ENCODE measurements at places on chromosomes 3 and 15. TPM values are rescaled to one million over a fixed set of nuclear protein-coding genes. Genes with fewer than 3 reads are reported as not detected.

The KNL1 gene
- total RNA-seq, result 15.2 TPM

DNA sequence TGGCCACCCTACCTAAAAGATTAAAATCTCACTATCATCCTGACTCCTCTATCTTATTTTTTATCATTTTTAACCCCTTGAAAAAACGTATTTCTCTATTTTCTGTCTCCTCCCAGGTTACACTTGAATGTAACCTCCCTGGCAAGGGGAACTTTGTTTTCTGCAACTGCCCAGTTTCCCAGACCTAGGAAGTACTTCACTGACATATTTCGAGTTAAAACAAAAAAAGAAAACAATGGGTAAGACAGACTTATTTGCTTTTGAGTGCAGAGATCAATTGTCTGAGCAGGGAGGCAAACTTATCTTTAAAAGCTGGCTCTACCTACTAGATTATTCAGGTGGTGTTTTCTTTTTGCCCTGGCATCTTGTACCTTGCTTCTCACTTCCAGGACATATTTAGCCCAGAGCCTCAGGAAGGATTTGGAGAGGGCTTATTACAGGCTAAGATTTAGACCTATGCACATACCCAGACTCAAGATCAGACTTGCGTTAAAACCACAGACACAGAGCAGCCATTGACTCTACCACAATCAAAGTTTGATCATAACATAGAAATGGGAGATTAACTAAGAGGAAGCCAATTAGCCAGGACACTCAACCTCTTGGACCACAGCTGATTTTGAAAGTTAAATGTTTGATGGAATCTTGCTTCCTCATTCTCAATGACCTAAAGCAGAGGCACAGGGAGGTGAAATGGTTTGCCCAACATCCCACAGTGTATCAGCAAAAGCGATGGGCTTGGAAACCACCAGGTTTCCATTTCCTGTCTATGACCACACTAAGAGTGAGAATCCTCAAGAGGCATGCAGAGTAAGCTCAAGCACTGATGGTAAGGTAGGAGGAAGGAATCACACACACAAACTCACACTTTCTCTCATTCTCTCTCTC, 169.5 kb upstream of the THBS1 start:
- H3K4me3 ChIP-seq, result no peak overlapping the region
- H3K27me3 ChIP-seq, result no peaks in the 10 kb centered on the region
- peaks cover 13% of the 10 kb centered on the region for H3K4me1 ChIP-seq
- no peaks in the 10 kb centered on the region for H3K36me3 ChIP-seq
- H3K27ac ChIP-seq, result no peak overlapping the region
- DNase-seq, result no peak

DNA sequence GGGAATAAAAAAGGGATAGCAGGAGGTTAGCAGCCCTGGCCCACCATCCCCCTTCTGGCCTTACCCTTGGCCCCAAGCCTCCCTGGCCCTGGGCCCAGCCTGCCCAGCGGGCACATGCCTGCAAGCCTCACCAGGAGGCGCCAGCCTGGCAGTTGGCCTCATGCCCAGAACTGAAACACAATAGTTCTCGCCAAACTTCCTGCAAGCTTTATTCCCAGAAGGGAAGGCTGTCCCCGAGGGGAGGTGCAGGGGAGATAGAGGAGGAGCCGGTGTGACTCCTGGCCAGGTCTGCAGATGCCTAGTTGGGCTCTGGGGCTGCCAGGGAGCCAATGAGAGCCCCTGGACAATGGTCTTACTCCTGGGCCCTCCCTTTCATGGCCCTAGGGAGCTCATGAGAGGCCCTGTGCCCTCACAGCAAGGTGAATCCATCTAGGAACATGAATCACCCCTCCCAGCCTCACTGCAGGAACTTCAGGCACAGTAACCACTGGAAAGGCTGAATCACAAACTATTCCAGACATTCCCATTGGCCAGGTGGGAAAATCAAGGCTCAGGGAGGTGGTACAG, 4.0 kb downstream of the CCDC33 start:
- no peak overlapping the region for H3K27ac ChIP-seq
- peak; percentile 87 for DNase-seq
- H3K4me1 ChIP-seq, result peaks cover 21% of the 10 kb centered on the region
- H3K4me3 ChIP-seq, result no peak overlapping the region
- no peaks in the 10 kb centered on the region for H3K27me3 ChIP-seq

GRCh38 chr15:80694611-80695098, 455 bp upstream of the ABHD17C start:
- H3K27me3 ChIP-seq, result peaks cover 20% of the 10 kb centered on the region
- no peak overlapping the region for H3K27ac ChIP-seq
- no peaks in the 10 kb centered on the region for H3K36me3 ChIP-seq
- peak overlapping the region; percentile 78 for H3K4me3 ChIP-seq

- H3K27ac ChIP-seq, result no peak overlapping the region
- no peak overlapping the region for H3K4me3 ChIP-seq
- peaks cover 5% of the 10 kb centered on the region for H3K4me1 ChIP-seq
- no peaks in the 10 kb centered on the region for H3K36me3 ChIP-seq
- H3K27me3 ChIP-seq, result no peaks in the 10 kb centered on the region
Measured at GRCh38 chr3:170204023-170204472, 18.2 kb upstream of the PRKCI start.

DNA sequence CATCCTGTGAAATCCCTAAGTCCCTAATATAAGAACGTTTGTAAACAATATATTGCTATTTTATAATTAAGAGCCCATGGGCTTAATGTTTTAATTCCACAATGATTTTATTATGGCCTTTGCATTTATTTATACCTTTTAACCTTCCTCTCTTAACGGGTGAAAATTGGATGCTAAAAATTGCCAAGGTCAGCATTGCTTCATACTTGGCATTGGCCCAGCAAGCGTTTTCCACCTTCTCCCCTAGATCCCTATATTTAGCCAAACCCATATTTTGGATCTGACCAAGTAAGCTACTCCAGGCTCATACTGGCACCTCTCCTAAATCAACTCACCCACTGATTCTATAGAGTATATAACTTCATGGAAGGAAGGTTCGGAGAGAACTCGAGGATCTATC, 188.0 kb upstream of the NR2F2 start:
- DNase-seq, result no peak
- no peaks in the 10 kb centered on the region for H3K4me1 ChIP-seq
- H3K27ac ChIP-seq, result no peak overlapping the region
- H3K36me3 ChIP-seq, result no peaks in the 10 kb centered on the region
- H3K27me3 ChIP-seq, result no peaks in the 10 kb centered on the region

DNA sequence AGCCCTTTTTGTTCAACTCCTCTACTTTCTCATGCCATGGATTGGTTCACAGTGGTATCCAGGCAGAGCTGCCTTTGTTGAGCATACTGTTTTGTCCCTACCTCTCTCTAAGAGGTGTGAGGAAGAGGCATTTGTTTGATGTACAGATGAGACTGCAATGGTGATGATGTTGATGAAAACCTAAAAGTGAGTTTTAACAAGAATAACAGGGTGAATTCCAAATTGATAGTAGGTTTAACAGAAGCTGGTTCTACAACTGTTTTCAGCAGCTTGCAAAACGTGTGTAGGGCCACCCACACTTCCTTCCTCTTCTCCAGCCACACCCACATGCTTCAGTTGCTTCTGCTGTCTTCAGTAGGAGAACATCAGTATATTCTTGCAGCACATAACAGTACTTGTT, 10.2 kb downstream of the SNRK start:
- no peaks in the 10 kb centered on the region for H3K27me3 ChIP-seq
- no peaks in the 10 kb centered on the region for H3K4me1 ChIP-seq
- no peak overlapping the region for H3K4me3 ChIP-seq

DNA sequence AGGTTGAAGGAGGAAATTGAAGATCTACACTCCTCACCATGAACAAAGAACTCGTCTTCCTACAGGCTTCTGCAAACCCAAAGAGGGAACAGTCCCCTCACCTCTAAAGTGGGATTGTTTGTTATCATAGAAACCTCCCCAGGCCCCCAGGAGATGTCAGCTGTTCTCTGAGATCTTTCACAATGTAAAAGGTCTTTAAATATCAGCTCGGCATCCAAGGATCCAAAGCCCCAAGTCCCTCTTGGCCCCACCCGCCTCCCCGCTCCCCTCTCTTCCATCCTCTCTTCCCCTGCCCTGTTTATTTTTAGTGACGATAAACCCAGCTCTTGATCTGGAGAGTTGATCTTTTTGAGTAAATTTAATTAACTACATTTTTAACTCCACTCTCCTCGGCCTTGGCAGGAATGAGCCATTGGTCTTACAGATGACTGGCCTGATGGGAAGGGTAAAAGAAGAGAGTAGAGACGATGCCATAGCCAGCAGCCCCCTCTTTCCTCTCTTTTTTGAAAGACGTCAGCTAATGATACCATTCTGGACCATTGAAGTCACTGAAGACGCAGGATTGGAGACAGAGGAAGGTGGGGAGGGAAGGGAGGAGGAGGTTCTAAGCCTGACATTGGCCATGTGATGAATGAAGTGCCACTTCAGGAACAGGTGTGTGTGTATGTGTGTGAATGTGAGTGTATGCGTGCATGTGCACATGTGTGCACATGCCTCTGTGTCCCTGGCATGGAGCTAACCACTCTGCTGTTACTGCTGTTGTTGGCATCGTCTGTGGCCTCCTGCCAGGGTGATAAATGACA, 521.8 kb downstream of the NTRK3 start:
- no peak overlapping the region for H3K4me3 ChIP-seq
- peaks cover 24% of the 10 kb centered on the region for H3K4me1 ChIP-seq
- H3K27ac ChIP-seq, result no peak overlapping the region

- H3K36me3 ChIP-seq, result no peaks in the 10 kb centered on the region
- DNase-seq, result no peak
- H3K4me1 ChIP-seq, result no peaks in the 10 kb centered on the region
- no peaks in the 10 kb centered on the region for H3K27me3 ChIP-seq
- H3K27ac ChIP-seq, result no peak overlapping the region
Measured at GRCh38 chr3:182608832-182609231, 184.5 kb upstream of the ATP11B start.

DNA sequence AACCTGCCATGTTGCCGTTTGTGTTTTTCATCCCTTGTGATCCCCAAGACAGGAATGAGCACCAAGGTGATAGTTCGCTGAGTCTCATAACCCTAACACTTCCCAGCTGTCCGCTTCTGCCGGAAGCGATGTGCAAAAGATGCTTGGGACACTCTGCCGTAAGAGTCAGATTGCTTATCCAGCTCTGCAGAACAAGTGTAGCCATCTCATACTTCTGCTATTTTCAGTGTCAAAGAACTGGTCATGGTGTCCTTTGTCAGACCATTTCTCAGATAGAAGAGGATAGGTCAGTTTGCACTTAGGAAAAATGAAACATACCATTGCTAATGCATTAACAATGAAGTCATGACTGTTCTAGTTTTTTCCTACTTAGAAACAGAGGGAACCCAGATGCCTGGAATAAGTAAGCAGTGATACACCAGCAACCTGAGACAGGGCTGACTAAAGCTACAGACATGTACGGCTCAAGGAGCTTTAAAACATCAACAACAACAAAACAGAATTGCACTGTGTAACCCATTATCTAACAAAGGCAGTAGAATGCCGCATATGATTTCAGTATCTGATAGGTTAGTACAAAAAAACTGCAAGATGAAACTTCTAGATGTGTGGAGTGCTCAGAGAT, 134.0 kb upstream of the IL12A start:
- peaks cover 73% of the 10 kb centered on the region for H3K4me1 ChIP-seq
- H3K27me3 ChIP-seq, result no peaks in the 10 kb centered on the region
- peak overlapping the region; percentile 98 for H3K27ac ChIP-seq
- peak overlapping the region; percentile 26 for H3K4me3 ChIP-seq
- peak; percentile 80 for DNase-seq

DNA sequence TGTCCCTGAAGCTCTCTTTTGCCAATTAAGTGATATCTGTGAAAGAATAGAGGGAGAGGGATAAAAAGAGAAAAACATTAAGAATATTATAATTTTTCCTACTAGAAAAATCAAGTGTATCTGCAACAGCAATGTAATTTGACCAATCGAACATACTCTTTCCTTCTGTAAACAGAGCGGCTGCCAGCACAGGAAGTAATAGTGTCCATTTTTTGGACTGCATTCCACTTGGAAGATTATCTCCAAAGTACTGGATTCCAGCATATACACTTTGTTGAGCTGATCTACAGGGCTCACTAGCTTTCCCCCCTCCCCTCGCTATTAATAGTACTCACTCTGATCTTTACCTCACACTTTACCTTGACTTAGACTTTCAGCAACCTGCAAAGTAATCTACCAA, 90.4 kb downstream of the SUCLG2 start:
- H3K27me3 ChIP-seq, result no peaks in the 10 kb centered on the region
- H3K27ac ChIP-seq, result no peak overlapping the region
- no peak overlapping the region for H3K4me3 ChIP-seq
- H3K36me3 ChIP-seq, result no peaks in the 10 kb centered on the region
- DNase-seq, result peak; percentile 16
- H3K4me1 ChIP-seq, result no peaks in the 10 kb centered on the region

DNA sequence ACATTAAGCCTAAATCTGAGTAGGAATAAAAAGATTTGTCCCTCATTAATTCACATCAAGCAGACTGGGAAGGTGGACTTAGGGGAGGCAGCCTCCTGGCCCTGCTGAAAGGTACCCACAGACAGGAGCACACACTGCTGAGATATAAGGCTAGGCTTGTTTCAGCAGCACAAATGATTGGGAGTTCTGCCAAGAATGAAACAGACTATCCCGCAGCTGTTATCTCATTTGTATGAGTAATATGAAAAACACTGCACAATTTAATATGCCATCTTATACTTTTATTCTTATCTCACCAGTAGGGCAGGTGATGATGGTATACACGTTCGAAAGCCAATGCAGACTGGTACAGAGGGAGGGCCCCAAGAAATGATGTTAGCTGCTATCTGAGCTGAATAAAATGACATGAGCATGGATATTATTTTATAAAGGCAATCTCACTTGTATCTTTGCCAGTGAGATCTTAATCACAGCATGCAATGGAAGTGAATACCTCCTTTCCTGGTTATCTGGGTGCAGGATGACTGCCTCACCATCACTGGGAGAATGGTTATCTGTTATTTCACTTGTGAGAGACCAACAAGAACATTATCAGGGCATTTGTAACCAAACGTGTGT, 258.7 kb upstream of the PPP2R3A start:
- H3K4me3 ChIP-seq, result no peak overlapping the region
- H3K36me3 ChIP-seq, result no peaks in the 10 kb centered on the region
- no peaks in the 10 kb centered on the region for H3K4me1 ChIP-seq

- no peak for DNase-seq
- no peaks in the 10 kb centered on the region for H3K36me3 ChIP-seq
- H3K27ac ChIP-seq, result no peak overlapping the region
- H3K4me1 ChIP-seq, result no peaks in the 10 kb centered on the region
- no peak overlapping the region for H3K4me3 ChIP-seq
- no peaks in the 10 kb centered on the region for H3K27me3 ChIP-seq
Measured at GRCh38 chr3:111218615-111219014, 147.0 kb downstream of the NECTIN3 start.

DNA sequence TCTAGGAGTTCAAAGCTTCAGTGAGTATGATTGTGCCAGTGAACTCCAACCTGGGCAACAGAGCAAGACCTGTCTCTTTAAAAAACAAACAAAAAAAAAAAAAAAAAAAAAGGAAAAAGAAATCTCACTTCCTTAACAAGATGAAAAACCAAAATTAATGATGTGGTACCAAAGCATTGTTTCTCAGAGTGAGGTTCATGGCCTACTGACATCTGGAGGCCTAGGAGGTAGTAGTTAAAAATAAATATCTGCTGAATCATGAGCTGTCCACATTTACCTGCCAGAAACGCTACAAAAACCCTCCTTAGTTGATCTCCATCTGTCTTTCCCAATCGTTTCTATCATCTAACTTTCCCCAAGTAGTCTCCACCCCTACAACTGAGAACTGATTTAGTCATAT, 51.2 kb downstream of the EPHA6 start:
- DNase-seq, result no peak
- no peak overlapping the region for H3K4me3 ChIP-seq
- no peaks in the 10 kb centered on the region for H3K36me3 ChIP-seq
- H3K27ac ChIP-seq, result no peak overlapping the region
